ENCODE measurements at places on chromosomes 1 and 21. TPM values are rescaled to one million over a fixed set of nuclear protein-coding genes. Genes with fewer than 3 reads are reported as not detected.

MYOG gene
- not detected for polyA plus RNA-seq

ARHGAP29 gene
- polyA plus RNA-seq, result 23.8 TPM

DNA sequence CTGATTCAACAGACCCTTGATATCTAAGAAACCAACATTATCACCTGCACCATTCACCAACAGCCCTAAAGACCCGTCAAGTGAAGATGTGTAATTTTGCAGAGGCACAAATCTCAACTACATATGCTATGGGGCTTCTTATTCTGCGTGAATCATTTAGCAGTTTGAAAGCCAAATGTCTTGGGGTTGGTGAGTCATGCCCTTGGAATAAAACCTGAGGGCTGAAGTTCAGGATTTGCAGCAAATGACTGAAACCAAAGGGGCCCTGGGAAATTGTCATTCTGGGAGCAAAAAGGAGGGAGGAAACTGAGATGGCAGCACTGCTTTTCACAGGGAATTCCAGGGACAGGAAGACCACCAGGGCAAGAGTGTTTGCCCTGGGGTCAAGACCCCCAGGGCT lies 79.2 kb upstream of the TNR start:
- no peak overlapping the region for H3K4me3 ChIP-seq
- H3K36me3 ChIP-seq, result no peaks in the 10 kb centered on the region

GJB5 gene
- not detected for polyA plus RNA-seq

GRCh38 chr1:159895836-159896545 lies 4.0 kb downstream of the CFAP45 start:
- H3K27me3 ChIP-seq, result peaks cover 4% of the 10 kb centered on the region
- DNase-seq, result no peak
- H3K27ac ChIP-seq, result no peak overlapping the region
- no peaks in the 10 kb centered on the region for H3K36me3 ChIP-seq
- peaks cover 58% of the 10 kb centered on the region for H3K4me1 ChIP-seq

DNA sequence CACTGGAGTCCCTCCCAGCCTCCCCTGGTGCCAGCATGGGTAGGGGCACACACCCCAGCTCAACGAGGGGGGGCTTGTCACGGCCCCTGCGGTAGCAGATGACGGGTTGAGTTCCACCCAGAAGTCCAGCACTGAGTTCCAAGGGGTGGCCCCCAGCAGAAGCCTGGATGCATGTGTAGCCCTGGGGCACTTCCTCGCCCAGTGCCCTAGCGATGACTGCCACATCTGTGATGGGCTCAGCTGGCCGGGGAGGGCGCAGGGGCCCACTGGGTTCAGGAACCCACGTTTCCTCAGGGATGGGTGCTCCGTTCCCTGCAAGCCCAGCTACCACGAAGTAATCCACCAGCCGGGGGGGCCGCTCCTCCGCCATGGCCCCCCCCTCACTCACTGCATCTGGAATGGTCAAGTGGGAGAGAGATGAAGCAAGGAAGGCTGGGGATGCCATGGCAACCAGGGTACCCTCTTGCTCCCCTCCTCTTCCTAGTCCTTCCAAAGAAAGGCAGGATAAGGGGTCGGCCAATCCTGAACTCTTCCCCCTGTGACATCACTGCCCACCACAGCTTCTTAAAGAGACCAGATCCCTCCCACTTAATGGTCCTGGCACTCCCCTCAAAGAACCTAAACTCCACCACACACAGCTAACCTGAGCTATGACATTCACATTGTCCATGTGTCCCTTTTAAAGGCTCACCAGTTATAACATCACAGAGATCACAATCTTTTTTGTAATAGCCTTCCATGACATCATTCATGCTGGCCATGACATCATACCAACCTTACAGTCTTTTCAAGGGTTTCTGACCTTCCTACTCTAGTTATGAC lies 2.3 kb downstream of the DENND4B start:
- peak overlapping the region; percentile 99 for H3K4me3 ChIP-seq
- H3K36me3 ChIP-seq, result peaks cover 27% of the 10 kb centered on the region
- H3K27ac ChIP-seq, result peak overlapping the region; percentile 97

DNA sequence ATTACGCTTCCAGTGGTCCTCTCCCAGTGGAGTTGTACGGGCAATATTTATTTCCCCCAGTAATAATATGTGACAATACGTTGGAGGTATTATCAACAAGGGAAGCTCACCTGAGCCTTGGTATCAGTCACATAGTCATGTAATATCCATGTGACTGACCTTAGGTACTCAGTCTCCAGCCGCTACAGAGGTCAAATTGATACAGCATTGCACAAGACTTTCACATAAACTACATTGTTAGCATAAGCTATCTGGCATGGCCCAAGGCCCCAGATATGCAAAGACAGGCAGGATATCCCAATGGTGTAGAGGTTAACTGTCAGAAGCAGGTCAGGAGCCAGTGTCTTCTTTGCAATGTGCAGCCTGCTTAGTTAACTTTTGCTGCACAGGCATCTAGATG lies 15.3 kb upstream of the CHIT1 start:
- H3K4me3 ChIP-seq, result no peak overlapping the region
- H3K36me3 ChIP-seq, result no peaks in the 10 kb centered on the region
- H3K27me3 ChIP-seq, result peaks cover 4% of the 10 kb centered on the region
- no peak overlapping the region for H3K27ac ChIP-seq
- H3K4me1 ChIP-seq, result no peaks in the 10 kb centered on the region

- H3K36me3 ChIP-seq, result no peaks in the 10 kb centered on the region
- H3K27me3 ChIP-seq, result no peaks in the 10 kb centered on the region
- H3K27ac ChIP-seq, result peak overlapping the region; percentile 10
Observed at GRCh38 chr1:223887747-223888418, 42.1 kb upstream of the TP53BP2 start.

POGZ gene
- polyA plus RNA-seq, result 34.7 TPM

IL23R gene
- not detected for polyA plus RNA-seq

DNA sequence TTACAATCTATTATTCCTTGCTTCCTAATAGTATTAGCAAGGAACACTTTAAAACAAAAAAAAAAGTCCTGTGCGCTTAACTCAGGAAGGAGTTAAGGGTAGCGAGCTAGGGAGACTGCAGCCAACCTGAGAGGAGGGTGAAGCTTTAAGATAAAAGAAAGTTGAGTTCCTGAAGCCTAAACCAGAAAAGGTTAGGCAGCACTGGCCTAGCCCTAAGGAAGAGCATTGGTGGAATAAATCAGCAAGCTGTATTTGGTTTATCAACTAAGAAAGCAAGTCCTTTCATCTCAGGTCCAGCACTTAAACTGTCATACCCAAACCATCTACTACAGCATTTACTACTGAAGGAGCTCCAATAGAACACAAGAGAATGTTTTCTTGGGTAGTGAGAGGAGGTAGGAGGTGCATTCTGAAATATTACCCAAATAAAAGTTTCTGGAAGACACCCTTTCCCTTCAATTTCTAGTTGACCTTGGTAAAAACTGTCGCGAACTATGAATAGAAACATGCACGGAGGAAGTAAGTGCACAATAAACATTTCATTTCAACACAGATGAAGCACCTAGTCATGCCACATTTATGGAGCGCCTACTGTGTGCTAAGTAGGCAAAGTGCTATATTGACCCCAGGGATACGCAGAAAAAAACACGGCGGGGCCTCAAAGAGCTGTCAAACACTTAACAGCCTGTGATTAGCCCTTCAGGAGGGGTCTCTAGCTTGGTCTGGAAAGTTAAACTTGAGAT lies 1.3 kb downstream of the GLRX2 start:
- peak overlapping the region; percentile 94 for H3K27ac ChIP-seq
- H3K4me1 ChIP-seq, result peaks cover 26% of the 10 kb centered on the region
- no peaks in the 10 kb centered on the region for H3K27me3 ChIP-seq
- H3K36me3 ChIP-seq, result peaks cover 8% of the 10 kb centered on the region

CBR1 gene
- polyA plus RNA-seq, result 15.7 TPM

DNA sequence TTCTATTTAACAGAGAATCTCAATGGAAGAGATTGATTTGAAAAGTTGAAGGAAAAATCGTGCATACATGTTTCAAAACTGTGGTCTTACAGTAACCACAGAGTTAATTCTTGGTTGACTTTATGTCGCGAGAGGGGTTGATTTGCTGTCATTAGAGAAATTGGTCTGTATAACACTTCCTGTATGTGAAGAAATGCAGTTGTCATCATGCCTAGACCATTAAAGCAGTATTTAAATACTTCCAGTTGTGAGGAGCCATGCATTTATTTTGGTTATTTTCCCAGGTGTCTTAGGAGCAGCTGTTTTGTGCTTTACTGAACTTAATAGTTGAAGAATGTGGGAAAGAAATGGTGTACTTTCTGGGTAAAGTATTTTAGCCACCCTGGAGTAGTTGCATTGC lies 76.2 kb downstream of the NFIA start:
- H3K27ac ChIP-seq, result no peak overlapping the region
- DNase-seq, result no peak
- H3K36me3 ChIP-seq, result no peaks in the 10 kb centered on the region
- H3K4me3 ChIP-seq, result no peak overlapping the region

BACE2 gene
- polyA plus RNA-seq, result 4.5 TPM

WDR64 gene
- polyA plus RNA-seq, result not detected

CHRM3 gene
- 0.14 TPM for polyA plus RNA-seq

DNA sequence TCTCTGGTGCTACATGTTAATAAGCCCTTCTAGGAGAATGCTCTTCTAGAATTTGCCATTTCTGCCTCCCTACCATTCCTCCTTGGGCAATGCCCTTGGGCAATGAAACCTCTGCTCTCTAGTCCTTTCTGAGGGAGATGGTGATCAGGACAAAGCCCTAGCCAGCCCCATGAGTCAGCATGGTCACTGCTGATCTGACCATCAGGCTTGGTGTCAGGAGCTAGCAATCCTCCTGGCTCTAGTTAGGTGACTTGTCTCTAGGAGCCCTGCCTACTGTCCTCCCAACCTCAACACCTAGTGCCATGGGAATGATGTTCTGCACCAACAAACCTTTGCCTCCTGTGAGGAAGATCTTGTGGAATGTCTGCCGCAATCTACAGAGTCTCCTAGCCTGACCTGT lies 89.8 kb downstream of the NMNAT2 start:
- H3K36me3 ChIP-seq, result no peaks in the 10 kb centered on the region
- H3K27ac ChIP-seq, result peak overlapping the region; percentile 52
- H3K27me3 ChIP-seq, result peaks cover 23% of the 10 kb centered on the region
- H3K4me1 ChIP-seq, result peaks cover 13% of the 10 kb centered on the region
- no peak for DNase-seq

ETV3L gene
- not detected for polyA plus RNA-seq

CD1E gene
- polyA plus RNA-seq, result not detected

DNA sequence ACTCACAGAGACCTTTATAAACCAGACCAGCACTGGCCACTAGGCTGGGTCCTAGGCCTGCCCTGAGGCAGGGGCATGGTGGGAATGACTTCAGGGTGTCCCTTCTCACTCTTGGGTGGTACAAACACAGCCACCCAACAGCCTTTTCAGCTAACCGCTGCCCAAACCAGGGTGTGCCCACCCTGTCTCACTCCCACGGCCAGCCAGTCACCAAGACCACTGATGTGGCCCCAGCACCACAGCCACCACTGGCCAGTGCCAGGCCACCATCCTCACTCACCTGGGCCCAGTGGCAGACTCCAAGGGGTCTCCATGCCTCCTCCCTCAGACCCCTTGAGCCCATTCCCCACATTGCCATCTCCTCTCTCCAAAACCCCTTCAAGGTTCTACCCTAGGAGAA lies 27.8 kb downstream of the TAS1R2 start:
- H3K36me3 ChIP-seq, result no peaks in the 10 kb centered on the region
- H3K4me3 ChIP-seq, result no peak overlapping the region
- H3K4me1 ChIP-seq, result no peaks in the 10 kb centered on the region
- peaks cover 30% of the 10 kb centered on the region for H3K27me3 ChIP-seq

GLIS1 gene
- polyA plus RNA-seq, result 0.06 TPM

AMY2A gene
- polyA plus RNA-seq, result not detected

GRCh38 chr1:167714098-167714438 lies 7.7 kb upstream of the MPZL1 start:
- peak overlapping the region; percentile 80 for H3K27ac ChIP-seq
- DNase-seq, result peak; percentile 90
- H3K36me3 ChIP-seq, result no peaks in the 10 kb centered on the region
- H3K27me3 ChIP-seq, result no peaks in the 10 kb centered on the region
- H3K4me3 ChIP-seq, result peak overlapping the region; percentile 69
- H3K4me1 ChIP-seq, result peaks cover 6% of the 10 kb centered on the region

LCE2A gene
- polyA plus RNA-seq, result not detected

Data from heart right ventricle (tissue), 16 donors.